ENCODE measurements at places on chromosomes 13 and 19. TPM values are rescaled to one million over a fixed set of nuclear protein-coding genes. Genes with fewer than 3 reads are reported as not detected.

Gene DOCK6
- polyA plus RNA-seq: not detected

Gene PTPRH
- polyA plus RNA-seq: not detected

Gene KLK14
- not detected for polyA plus RNA-seq

Gene RNU6-9
- not detected for polyA plus RNA-seq

Gene SMAD9
- 0.03 TPM for polyA plus RNA-seq

Gene OPA3
- polyA plus RNA-seq: 25.3 TPM

Gene RYR1
- polyA plus RNA-seq: 0.07 TPM

Gene KLK6
- polyA plus RNA-seq: not detected

Gene TNFSF13B
- polyA plus RNA-seq: 2.8 TPM

Gene ETHE1
- 78.7 TPM for polyA plus RNA-seq

Gene PLPPR3
- not detected for polyA plus RNA-seq

DNA sequence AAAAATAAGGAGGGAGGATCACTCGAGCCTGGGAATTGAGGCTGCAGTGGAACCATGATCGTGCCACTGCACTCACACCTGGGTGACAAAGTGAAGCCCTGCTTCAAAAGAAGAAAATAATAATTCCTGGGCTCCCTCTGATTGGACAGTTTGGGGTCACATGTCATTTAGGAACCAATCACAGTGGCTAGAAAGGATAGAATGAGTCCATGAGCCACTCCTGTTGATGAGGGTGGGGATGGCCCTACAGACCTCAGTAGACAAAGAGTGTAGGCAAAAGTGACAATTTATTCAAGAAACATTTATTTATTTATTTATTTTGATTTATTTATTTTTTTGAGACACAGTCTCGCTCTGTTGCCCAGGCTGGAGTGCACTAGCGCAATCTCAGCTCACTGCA is 26.8 kb upstream of the ADGRE5 start:
- no peak for DNase-seq

- DNase-seq: no peak
Observed at GRCh38 chr13:33230178-33230881, 55.2 kb downstream of the STARD13 start.

GRCh38 chr13:107568181-107568580 is 647.2 kb downstream of the LIG4 start:
- DNase-seq: no peak

- peak; percentile 57 for DNase-seq
Observed at GRCh38 chr13:77696006-77696878, 1.2 kb upstream of the SLAIN1 start.

DNA sequence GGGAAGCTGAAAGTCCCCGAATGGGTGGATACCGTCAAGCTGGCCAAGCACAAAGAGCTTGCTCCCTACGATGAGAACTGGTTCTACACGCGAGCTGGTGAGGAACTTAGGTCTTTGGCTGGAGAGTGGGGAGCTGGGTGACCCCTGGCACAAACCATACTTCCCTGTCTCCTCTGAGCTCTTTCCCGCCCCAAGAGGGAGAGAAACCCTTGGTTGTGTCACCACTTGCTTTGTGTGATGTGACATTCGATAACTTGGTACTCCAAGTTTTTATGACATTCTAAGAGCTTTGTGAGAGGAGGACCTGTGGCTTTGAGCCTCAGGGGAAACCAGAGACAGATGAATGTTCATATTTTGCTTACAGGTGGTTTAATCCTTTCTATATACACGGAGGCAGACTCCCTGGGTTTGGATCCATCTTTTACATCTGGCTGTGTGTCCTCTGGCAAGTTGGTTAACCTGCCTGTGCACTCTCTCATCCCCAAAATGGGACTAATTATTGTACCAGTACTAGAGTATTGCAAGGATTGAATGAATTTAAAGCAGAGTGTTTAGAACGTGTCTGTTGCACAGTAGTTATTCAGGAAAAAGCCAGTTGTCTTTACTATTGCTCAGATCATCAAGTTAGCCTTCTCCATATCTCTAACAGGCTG is 1.2 kb downstream of the RPS19 start:
- DNase-seq: no peak

GRCh38 chr19:32924200-32924599 is 47.6 kb downstream of the CEP89 start:
- DNase-seq: no peak

DNA sequence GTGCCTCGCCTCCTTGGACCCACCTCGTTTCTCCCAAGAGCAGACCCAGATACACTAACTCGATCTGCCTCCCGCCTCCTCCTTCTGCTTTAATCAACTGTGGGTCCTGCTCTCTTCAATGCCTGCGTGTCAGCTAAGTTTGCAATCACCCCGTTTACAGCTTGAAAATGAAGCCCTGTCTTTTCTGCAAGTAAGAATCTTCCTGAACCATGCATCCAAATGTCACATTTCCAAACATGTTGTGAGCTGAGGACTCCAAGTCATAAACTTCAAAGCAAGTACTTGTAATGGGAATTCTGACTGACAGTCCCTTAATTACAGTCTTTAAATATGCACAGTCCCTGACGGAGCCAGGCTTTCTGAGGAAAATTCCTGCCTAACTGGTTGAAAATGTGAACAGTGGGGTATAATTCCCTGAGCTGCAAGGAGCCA is 154.9 kb upstream of the UQCRFS1 start:
- no peak for DNase-seq

GRCh38 chr13:99911965-99912566 is 59.5 kb downstream of the ZIC5 start:
- DNase-seq: no peak

DNA sequence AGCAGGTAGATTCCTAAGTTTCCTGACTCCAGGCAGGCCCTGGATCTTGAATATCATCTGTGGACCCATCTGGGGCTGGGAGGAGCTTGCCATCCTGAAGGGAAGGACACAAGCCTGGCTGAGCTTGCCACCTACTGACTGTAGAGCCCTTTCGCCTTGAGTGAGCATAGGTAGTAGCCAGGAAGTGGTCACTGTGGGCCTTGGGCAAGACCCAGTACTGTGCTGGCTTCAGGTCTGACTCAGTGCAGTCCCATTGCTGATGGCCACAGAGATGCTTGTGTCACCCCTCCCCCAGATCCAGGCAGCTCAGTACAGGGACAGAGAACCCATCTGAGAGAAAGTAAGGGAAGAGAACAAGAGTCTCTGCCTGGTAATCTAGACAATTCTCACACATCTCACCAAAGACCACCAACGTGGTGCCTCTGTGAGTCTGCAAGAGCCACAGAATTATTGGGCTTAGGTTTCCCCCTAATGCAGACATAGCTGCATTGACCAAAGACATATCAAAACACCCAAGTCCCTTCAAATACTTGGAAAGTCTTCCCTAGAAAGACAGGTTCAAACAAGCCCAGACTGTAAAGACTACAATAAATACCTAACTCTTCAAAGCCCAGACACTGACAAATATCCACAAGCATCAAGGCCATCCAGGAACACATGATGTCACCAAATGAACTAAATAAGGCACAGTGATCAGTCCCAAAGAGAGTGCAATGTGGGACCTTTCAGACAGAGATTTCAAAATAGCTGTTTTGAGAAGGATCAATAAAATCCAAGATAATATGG is 108.2 kb upstream of the WASF3 start:
- no peak for DNase-seq

DNA sequence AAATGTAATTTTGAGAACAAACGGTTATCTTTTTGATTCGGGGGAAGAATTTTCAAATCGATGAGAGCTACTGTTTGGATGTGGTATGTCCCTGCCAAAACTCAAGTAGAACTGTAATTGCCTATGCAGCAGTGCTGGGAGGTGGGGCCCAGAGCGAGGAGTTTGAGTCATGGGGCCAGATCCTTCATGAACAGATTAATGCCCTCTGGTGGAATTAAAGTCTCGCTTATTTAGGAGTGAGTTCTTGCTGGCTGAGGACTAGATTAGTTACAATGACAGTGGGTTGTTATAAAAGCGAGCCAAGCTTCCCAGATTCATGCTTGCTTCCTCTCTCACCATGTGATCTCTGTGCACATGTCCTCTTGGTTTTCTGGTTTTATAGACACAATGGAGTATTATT is 11.8 kb upstream of the PRR20A start:
- DNase-seq: no peak

DNA sequence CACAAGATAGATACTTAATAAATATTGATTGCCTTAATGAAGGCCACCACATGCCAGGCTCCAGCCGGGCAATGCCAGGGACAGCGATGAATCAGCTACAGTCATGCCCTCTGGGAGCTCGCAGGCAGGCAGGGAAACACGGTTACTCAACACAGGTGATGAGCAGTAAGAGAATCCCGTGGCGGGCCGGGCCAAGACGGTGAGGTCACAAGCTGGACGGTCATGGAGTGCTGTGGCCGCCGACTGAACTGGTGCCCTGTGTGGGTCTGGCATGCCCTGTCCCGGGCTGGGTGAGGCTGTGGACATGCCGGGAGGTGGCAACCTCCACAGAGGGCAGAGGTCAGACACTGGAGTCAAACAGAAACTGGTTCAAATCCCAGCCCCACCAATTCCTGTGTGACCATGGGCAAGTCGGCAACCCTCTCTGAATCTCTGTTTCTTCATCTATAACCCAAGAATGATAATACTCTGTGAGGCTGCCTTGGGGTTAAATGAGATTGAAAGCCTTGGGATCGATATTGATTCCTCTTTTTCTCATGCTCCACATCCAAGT is 13.2 kb upstream of the PAK4 start:
- no peak for DNase-seq

- DNase-seq: no peak
Observed at GRCh38 chr13:44181931-44182330, 191.7 kb upstream of the SERP2 start.

DNA sequence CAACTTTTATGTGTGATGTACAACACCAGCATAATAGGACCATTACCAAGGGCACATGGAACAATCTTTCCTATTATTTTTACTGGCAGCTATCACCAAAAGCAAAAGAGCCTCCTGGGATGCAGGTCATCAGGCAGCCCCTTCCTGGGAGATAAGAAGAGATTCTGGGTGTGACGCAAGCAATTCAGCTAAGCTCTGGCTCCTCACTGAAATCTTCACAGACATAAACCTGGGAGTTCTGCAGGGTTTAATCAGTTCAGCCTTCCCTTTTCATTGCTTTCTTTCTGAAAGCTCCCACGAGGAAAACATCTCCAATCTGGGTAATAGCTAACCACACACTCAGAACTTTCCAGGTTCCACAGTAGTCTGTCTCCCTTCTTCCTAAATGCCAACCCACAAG is 341.1 kb downstream of the ENOX1 start:
- DNase-seq: no peak

DNA sequence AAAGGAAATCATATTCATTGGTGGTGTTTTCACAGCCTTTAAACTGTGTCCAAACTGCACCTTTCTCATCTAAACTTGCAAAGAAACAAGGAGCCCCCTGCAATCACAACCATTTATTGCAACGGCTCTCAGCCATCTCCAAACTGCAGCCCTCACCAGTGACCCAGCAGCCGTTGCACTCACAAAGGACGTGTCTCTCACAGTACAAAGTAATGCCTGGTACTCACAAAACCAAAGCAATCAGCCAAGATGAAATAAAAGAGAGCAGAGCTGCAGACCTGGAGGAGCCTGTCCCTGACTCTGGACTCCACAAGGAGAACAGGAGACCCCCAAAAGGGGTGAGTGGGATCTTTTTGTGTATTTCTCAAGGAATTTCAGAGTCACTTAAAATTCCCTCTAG is 20.2 kb upstream of the CEACAM21 start:
- peak; percentile 19 for DNase-seq

DNA sequence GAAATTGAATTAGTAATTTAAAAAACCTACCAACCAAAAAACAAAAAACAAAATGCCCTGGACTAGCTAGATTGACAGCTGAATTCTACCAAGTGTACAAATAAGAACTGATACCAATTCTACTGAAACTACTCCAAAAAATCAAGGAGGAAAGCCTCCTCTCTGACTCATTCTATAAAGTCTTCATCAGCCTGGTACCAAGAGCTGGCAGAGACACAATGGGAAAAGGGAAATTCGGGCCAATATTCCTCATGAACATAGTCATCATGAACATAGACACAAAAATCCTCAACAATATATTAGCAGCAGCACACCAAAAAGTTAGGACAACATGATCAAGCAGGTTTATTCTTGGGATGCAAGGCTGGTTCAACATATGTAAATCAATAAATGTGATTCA is 2667.7 kb upstream of the PCDH20 start:
- no peak for DNase-seq

DNA sequence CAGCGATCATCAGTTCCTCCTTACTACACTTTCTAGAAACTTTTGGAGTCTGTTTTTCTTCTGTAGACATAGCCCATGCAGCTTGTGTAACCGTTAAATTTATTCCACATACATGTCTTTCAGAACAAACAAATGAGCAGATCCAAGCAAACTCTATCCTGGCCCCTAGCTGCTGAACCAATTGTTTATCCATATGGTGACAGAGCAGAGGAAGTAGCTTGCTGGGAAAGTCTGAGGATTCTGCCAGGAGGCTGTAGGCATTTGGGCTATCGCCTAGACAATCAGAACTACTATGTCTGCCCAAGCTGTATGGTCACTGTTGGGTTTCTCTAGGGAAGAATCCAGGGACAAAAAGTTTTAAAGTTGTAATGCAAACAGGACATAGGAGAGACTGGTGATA is 343.7 kb downstream of the SPRY2 start:
- no peak for DNase-seq

DNA sequence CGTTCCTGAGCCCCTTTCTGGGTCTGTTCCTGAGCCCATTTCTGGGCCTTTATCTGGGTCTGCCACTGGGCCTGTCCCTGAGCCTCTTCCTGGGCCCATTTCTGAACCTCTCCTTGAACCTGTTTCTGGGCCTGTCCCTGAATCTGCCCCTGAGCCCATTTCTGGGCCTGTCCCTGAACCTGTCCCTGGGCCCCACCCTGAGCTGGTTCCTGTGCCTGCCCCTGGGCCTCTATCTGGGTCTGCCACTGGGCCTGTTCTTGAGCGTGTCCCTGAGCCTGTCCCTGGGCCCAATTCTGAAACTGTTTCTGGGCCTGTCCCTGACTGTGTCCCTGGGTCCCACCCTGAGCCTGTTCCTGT is 40.4 kb upstream of the GRTP1 start:
- DNase-seq: no peak

- peak; percentile 60 for DNase-seq
Observed at GRCh38 chr19:19185853-19186740, 5.9 kb downstream of the BORCS8 start.

GRCh38 chr13:40940841-40941240 is 78.3 kb downstream of the ELF1 start:
- no peak for DNase-seq

GRCh38 chr13:25281193-25281934 is 5.9 kb downstream of the MTMR6 start:
- no peak for DNase-seq

All from naive thymus-derived CD8-positive, alpha-beta T cell (primary cell).